ENCODE measurements at places on chromosomes 13 and 19.

- DNase-seq, result peak; percentile 85
Measured at GRCh38 chr13:65555962-65556361, 1674.2 kb downstream of the PCDH9 start.

GRCh38 chr13:61927648-61928047 lies 512.0 kb upstream of the PCDH20 start:
- DNase-seq, result no peak

DNA sequence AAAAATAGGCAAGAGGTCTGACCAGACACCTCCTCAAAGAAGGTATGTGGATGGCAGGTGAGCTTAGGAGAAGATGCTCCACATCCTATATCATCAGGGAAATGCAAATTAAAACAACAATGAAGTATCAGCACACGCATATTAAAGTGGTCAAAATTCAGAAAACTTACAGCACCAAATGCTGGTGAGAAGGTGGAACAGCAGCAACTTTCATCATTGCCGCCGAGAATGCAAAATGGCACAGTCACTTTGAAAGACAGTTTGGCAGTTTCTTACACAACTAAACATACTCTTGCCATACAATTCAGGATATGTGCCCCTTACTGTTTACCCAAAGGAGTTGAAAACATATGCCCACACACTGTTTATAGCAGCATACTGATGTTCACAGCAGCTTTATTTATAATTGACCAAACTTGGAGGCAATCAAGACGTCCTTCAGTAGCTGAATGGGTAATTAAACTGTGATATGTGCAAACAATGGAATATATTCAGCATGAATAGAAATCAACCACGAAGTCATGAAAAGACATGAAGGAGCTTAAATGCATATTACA lies 22.5 kb downstream of the OR10H4 start:
- DNase-seq, result no peak

DNA sequence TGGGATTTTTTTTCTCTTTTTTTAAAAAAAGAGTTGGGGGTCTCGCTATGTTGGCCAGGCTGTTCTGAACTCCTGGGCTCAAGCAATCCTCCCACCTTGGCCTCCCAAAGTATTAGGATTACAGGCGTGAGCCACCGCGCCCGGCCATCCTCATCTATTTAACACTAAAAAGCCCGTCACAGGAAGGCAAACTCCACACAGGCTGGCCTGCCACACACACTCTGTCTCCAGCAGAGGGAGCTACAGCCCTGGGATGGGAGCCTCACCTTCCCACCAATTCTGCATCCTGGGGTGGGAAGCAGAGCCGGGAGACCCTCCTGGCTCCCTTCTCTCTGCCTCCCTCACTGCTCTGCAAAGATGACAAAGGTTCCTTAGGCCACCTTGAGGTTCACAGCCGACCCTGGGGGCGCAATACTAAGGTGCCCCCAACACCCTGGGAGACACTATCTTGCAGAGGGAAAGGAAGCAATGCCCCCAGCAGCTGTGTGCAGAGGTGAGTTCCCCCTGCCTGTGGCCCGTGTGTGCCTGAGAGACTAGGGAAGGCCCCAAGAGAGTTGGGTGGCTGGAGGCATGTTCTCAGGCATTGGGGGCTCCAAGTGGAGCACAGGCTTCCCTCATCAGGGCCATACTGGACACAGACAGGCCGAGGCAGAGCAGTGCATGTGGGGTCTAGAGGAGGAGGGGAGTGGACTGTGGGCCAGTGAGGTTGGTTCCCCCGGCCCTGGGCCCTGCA lies 27.4 kb upstream of the TIMM44 start:
- no peak for DNase-seq

DNA sequence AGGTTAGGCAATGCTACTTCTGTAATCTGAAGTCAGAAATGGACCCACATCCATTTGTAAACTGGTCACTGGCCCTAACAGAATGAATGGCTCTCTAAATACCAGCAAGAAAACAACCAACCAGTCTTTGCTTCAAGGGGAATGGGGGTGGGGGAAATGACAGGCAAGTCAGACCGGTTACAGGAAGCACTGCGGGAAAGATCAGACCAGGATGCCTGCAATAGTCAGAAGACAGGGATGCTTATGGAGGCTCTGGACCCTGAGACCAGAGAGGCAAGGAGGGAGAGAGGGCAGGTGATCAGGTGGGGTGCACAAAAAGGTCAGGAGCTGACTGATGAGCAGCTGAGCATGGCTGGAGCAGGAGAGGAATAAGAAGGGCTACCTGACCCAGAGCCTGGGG lies 13.1 kb downstream of the MED26 start:
- DNase-seq, result no peak

DNA sequence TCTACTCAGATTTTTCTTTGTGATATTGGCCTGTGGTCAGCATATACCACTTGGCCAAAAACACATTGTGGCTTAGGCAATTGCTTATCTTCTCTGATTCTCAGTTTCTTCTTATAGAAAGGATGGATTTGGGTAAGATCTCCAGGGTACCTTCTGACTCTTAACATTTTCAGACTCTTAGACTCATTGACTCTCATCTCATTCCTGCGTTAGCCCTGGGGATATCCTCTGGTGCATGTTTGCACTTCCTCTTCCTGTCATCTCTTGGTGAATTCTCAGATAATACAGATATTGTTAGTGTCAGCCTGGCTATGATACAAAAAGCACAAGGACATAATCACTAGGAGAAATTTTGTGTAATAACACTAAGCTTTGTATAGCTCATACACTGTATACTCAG lies 492.5 kb upstream of the GPC6 start:
- DNase-seq, result no peak

- no peak for DNase-seq
Measured at GRCh38 chr13:29733147-29733611, 117.2 kb downstream of the UBL3 start.

- DNase-seq, result no peak
Measured at GRCh38 chr19:12055784-12056183, 3.0 kb upstream of the ZNF878 start.

GRCh38 chr13:71803066-71803465 lies 63.9 kb downstream of the DACH1 start:
- DNase-seq, result no peak

DNA sequence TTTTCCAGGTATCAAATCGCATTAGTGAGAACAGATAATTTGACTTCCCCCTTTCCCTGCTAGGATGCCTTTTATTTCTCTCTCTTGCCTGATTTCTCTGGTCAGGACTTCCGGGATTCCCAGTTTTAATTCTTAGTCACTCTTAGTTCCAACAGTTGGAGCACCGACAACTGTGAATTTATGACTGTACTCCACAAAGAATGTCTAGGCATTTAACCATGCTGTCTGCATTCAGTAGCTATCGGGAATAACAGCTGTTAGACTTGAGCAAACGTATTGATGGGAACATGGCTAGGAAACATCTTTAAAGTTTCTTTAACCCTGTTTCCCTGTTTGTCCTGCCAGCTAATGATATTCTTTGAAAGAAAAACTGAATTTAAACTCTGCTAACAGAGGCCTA lies 14.1 kb upstream of the SPACA7 start:
- no peak for DNase-seq

- no peak for DNase-seq
Measured at GRCh38 chr19:7898967-7899366, 4.7 kb upstream of the MAP2K7 start.

DNA sequence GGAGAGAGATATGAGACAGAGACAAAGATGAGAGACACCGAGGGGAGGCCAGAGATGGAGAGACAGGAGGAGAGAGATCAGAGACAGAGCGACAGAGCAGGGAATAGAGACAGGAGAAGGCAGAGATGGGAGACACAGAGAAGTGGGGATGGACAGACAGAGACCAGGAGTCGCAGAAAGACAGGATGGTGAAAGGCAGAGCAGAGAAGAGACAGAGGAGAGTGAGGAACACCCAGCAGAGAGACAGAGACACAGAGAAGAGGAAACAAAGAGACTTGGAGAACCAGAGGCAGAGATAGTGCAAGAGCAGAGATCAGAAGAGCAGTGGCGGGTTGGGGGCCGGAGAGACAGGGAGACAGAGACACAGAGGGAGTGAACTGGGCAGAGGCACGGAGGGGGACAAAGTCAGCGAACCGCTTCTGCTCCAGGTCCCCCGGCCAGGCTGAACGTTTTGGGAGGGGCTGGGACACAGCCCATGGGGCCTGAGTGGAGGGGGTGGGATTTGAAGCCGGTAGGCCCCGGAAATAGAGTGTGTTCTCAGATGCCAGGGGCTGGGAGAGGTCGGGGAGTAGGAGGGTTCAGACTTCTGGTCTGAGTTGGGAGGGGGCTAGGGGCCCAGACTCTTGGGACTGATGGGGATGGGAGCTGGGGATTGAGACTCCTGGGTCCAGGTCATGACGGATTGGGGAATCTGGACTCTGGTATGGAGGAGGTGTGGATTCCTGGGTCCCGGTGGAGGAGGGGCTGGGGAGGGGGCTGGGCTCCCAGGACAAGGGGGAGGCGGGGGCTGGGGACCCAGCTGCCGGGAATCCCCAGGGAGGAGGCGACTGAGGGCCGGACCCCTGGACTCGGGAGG lies 654 bp downstream of the ZNF579 start:
- no peak for DNase-seq

DNA sequence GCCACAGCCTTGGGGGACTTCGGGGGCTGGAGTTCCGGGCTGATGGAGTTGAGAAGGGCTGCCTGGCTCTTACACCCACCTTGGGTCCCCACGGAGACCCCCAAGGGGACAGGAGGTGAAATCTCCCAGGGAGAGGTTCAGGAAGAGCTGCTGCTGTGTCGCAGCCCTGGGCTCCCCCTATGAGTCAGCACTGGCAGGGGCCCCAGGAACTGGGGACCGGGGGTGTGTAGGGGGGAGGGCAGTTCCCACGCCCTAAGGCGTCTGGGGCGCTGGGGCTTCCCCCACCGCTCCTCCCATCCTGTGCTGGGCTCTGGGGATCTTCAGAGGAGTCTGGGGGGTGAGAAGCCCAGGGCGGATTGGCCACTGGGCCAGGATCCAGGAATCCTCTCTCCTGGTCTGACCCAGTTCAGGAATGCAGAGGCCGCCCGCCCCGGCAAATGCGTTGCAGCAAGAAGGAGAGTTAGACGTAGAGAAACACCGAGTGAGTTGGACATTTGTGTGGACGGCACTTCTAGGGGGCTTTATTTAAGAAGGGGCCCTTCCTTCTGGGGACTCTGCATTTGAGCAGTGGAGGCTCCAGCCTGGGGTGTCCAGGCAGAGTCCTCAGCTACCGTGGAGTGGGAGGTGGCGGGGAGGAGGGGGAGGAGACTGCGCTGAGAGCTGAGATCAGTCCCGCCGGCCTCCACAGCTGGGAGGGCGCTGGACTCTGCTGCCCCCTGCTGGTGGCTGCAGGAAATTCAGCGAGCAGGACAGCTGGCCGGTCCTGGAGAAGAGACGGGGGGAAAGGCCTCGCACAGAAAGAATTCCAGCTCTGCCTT lies 15.0 kb upstream of the NANOS3 start:
- no peak for DNase-seq

DNA sequence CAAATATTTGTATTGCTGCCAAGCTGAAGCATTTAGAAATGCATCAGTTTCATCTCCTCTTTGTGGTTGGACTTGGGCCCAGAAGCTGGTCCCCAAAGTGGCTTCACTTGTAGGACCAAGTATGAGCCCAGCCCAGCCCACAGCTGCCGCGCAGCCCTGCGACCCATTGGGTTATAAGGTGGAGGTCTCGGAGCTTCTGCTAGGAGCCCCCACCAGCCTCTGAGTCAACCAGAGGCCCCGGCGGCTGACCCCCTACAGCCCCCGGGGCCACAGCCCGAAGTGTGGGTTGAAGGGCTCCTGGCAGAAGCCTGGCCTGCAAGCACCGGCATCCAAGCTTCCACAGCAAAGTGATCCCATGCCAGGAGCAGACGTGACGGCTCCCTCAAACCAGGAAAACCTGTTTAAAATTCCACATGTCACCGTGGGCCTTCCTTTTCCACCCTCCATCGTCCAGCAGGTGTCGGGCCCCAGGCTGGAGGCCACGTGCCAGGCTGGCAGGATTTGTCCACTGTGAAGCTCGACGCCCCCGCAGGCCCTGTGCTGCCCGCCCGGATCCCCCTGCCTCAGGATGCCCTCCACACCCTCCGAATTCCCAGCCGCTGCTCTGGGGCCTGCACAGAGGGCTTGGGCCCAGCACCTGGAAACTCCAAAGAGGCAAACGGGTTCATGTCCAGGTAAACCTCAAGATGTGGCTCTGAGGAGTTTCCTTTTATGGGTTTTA lies 54.7 kb downstream of the C13orf46 start:
- no peak for DNase-seq
